CD4-positive, alpha-beta T cell treated with Interleukin-4 for 4 hours (primary cell): ENCODE measurements at places on chromosomes 5 and 9.

- DNase-seq: no peak
Measured at GRCh38 chr9:135476561-135477355, 2.8 kb upstream of the PPP1R26 start.

DNA sequence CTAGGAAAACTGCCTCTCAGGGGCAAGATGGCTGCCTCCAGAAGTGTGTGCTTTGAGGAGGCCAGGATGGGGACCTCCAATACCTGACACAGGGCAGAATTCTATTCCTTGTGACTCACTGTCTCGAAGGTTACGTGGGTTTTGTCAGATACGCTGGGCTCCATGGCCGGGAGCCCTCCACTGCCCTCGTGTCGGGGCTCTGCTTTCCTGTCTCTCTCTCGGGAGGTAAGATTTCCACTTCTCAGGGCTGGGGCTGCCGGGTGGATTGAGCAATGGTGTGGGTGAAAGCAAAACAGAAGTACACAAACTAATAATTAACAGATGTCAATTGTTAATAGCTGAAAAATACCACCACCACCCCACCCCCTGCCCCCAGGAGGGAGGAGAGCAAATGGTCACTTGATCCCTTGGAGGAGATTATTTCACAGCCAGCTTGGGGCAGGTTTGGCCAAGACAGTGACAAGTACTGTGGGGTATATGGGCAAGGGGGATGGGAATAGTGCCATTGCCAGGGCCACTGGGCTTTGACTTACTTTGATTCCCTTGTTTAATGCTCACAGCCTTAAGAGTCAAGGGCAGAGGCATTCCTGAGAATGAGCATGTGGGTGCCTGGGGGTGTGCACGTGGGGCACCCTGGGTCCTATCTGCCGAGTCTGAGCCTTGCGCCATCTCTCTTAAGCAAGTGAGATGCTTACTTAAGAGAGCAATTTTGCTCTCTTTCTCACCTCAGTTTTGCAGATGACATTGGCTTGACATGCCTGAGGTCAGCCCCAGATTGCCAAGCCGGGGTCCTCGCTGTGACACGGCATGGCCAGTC is 28.8 kb upstream of the DAB2IP start:
- DNase-seq: no peak

DNA sequence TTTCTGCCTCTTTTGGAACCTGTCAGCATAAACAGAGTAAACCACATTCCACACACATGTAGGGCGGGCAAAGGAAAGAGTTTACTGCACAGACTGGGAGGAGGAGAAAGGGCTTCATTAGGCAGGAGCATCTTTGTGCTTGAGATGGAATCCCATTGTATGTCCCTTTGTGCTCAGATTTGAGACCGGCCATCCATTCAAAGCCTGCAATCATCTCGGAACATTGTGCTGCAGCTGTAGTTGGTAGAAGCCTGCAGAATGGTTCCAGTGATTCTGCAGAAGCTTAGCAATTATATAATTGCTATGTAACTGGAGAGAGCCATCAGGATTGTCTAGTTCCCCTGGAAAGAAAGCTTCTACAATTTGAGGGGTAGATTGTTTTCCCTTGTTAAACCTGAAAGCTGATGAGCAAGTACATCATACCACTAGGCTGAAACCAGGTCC is 16.5 kb downstream of the ZNF462 start:
- no peak for DNase-seq

DNA sequence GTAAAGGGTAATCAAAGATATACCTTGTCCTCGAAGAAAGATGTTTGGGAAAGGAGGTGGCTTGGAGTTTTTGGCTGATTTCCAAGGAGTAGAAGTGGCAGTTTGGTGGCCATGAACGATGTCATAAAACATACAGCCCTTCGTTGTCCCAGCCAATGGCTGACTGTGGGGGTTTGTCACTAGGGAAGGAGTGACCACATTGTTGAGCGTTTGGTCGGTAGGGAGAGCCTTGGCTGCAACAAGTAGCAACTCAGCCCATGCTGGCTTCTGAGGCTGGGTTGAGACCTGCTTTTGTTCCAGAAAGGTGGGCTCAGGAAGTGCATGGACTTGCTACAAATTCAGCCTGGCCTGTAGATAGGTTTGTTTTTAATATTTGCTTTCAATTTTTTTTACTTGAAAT is 128.3 kb downstream of the BOD1 start:
- DNase-seq: no peak

DNA sequence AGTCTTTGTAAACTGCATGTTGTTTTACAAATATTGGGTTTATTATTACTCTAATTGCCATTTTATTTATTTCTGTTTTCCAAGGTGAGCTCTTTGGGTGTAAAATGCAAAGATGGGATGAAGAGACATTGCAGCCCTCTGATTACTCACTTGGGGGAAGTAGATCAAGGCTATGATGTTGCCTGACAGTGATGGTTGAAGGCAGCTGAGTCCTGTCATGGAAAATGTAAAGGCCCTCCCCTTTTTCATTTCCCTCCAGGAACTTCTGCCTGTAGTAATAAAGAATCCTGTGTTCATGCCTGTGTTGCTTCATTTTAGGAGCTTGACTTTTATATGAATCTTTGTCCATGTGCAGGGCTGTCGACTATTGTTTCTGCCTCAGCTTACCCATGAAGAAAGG is 605.4 kb upstream of the CLINT1 start:
- DNase-seq: no peak

GRCh38 chr5:14617441-14617840 is 35.8 kb downstream of the OTULINL start:
- no peak for DNase-seq

- no peak for DNase-seq
Measured at GRCh38 chr9:127635201-127635735, 23.2 kb downstream of the STXBP1 start.

- DNase-seq: no peak
Measured at GRCh38 chr5:55633574-55634208, 78.4 kb downstream of the SLC38A9 start.

- DNase-seq: no peak
Measured at GRCh38 chr5:78000191-78000590, 224.1 kb upstream of the TBCA start.

DNA sequence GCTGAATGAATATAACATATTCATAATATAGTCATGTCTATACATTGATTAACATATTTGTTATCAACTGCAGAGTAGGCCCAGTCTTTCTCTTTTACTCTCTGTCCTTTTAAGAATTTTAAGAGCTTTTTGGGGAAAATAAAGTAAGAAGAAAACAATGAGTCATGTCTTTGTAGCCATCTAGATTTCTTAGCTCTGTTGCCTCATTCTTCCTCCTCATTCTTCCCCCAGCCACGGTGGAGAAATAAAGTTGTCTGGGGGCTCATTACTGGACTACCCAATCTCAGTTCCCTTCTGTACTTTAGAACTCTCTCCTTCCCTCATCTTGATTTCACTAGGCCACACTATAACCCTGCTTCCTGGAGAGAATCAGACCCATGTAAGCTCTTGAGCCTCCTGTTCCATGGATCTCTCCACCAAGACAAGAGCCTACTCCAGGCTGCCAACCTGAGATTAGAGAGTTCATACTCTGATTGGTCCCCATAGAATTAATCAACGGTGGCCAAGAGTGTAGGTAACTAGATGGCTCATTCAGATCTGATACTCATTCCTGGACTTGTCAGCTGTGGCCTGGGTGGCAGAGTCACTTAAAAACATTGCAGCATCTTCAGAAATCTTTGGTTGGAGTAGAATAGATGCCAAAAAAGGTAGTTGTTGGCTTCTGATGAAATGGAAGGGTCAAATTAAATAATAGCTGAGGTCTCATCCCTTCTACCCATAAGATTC is 44.2 kb downstream of the ITGA1 start:
- no peak for DNase-seq

- DNase-seq: no peak
Measured at GRCh38 chr9:36802201-36802920, 229.7 kb downstream of the MELK start.

DNA sequence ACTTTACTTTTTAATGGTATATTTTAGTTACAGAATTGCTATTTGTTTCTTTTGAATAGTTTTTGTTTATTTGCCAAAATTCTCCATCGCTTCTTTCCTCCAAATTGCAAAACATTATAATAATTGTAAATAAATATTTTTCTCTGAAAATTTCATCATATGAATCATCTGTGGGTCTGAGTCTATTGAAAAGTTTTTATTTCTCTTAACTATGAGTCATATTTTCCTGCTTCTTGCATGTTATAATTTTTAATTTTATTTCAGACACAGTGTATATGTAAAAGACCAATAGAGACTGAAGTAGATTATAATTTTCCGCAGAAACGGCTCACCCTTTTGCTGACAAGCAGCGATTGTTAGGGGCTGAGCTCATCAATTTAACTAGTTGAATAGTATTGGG is 279.1 kb upstream of the IL12B start:
- DNase-seq: no peak

GRCh38 chr9:132410642-132411041 is 631 bp downstream of the CFAP77 start:
- DNase-seq: no peak

DNA sequence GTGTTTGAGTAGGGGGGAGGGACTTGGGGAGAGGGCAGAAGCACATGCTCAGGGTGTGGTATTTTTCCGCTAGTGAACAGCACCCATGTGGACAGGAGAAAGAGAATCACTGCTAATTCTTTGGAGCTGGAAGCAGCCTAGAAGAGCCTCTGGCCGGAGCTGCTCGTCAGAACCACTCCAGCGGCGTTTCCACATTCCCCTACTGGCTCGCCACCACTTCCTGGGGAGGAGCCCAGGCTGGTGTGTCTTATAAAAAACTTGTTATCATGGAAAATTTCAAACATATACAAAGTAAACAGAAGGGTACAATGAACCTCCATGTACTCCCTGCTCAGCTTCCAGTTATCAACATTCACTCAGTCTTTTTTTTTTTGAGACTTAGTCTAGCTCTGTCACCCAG is 26.7 kb downstream of the LHX2 start:
- no peak for DNase-seq

GRCh38 chr9:91036826-91037510 is 235.3 kb downstream of the SYK start:
- DNase-seq: peak; percentile 55

GRCh38 chr5:59139695-59140094 is 556.8 kb downstream of the RAB3C start:
- no peak for DNase-seq

DNA sequence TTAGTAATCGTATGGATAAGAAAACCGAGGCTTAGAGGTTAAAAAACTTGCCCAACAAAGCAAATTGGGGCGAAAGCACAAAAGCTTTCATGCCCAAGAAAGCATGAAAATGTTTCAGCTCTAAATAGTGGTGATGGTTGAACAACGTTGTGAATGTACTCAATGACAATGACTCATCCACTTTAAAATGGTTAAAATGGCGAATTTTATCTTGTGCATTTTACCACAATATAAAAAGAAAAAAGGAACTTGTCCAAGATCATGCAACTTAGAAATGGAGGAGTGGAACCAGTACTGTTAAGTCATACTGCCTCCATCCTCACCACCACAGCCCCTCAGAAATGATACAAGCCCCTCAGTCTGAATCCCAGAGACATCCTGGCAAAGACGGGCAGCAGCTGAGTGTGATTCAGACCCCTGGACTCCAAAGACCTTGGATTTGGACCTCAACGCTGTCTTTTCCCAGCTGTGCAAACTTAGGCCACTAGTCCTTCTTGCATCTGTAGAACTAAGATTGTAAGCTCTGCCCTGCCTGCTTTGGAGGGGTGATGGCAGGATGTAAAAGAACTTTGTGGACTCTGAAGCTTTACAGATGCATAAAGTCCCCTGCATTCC is 158.4 kb downstream of the GABBR2 start:
- DNase-seq: no peak

- DNase-seq: no peak
Measured at GRCh38 chr9:86637515-86637914, 283.3 kb upstream of the TUT7 start.

DNA sequence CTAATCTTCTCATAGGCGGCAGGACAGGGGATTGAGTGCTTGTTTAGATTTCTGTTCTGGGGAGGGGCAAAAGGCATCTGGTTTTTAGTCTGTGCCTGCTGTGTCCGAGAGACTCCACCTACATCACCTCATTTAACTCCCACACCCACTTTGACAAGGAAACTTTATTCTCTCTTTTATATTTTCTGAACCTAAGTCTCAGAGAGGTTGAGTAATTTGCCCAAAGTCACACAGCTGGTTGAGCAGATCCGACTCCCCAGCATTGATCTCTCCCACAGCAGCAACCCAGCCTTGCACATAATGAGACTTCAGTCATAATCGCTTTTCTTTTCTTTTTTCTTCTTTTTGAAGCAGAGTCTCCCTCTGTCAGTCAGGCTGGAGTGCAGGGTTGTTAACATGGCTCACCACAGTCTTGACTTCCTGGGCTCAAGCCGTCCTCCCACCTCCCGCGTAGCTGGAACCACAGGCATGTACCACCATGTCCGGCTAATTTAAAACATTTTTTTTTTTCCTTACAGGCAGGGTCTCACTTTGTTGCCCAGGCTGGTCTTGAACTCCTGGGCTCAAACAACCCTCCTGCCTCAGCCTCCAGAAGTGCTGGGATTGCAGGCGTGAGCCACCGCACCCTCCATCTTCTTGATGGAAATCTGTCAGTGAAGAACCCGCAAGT is 36.5 kb upstream of the ANKRD33B start:
- DNase-seq: no peak

DNA sequence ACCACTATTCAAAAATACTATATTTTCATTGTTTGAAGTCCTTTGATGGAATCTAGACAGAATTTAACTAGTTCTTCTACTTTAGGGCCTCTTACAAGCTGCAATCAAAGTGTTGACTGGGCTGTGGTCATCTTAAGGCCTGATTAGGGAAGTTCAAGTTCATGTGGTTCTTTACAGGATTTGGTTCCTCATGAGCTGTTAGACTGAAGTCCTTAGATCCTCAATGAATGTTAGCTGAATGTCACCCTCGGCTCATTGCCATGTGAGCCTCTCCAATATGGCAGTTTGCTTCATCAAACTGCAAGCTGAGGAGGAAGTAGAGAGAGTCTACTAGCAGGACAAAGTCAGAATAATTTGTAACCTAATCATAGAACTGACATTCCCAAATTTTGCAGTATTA is 135.1 kb downstream of the CSNK1G3 start:
- DNase-seq: no peak
